ENCODE measurements at places on chromosomes 13 and 19. TPM values are rescaled to one million over a fixed set of nuclear protein-coding genes. Genes with fewer than 3 reads are reported as not detected.

Gene SYT5
- not detected for total RNA-seq

Gene MYPOP
- total RNA-seq: 5.9 TPM

Gene INSR
- total RNA-seq: 226 TPM

Gene APOC4
- total RNA-seq: not detected

Gene ATP8B3
- 0.09 TPM for total RNA-seq

Gene FAM216B
- not detected for total RNA-seq

Gene KRTDAP
- total RNA-seq: not detected

Gene DCLK1
- total RNA-seq: 9.7 TPM

Gene NFIX
- total RNA-seq: 97.5 TPM

Gene CYSLTR2
- not detected for total RNA-seq

Gene UQCR11
- 141 TPM for total RNA-seq

Gene C19orf67
- not detected for total RNA-seq

- H3K27me3 ChIP-seq: no peaks in the 10 kb centered on the region
- H3K4me1 ChIP-seq: no peaks in the 10 kb centered on the region
- H3K27ac ChIP-seq: no peak overlapping the region
Measured at GRCh38 chr13:74325106-74325505, 190.9 kb upstream of the KLF12 start.

GRCh38 chr19:18941628-18942354 is 774 bp upstream of the HOMER3 start:
- no peaks in the 10 kb centered on the region for H3K36me3 ChIP-seq
- no peaks in the 10 kb centered on the region for H3K27me3 ChIP-seq
- H3K4me3 ChIP-seq: peak overlapping the region; percentile 74
- H3K27ac ChIP-seq: peak overlapping the region; percentile 81
- DNase-seq: no peak

DNA sequence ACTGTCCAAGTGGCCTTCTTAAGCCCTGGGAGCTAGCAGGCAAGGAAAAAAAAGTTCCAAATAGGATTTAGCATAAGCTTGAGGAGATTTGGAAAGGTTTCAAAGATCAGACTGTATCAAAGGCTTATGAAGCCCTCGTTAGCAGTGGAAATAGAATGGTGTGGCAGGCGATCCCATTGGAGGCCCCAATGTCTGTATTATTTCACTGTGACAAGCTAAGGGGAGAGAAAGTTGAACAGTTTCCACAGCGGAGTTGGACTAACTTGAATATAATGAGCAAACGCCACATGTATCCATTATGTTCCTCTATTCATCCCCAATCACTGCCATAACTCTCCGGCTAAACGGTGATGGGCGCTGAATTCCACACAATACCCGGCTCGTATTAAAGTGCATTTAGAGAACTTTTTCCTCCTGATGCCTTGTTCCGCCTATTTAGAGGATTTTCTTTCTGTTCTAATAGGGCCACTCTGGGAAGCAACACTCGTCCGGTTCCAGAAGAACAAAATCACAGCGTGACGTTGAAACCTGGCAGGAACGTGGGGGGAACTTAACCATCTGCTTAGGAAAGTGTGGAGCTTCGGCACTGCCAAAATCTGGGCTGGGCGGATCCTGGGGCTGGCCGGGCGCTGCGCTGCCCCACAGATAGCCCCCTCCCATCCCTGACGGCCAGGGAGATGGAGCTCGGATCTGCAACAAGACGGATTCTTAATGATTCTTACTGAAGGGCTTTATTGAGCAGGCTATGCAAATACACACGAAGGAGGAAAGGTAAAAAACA is 1.0 kb upstream of the PCDH8 start:
- DNase-seq: no peak
- peaks cover 67% of the 10 kb centered on the region for H3K27me3 ChIP-seq
- H3K4me3 ChIP-seq: peak overlapping the region; percentile 13
- peaks cover 15% of the 10 kb centered on the region for H3K4me1 ChIP-seq
- H3K27ac ChIP-seq: no peak overlapping the region

GRCh38 chr13:100447831-100448230 is 140.8 kb downstream of the GGACT start:
- no peaks in the 10 kb centered on the region for H3K27me3 ChIP-seq
- H3K27ac ChIP-seq: no peak overlapping the region
- H3K36me3 ChIP-seq: no peaks in the 10 kb centered on the region
- DNase-seq: no peak

DNA sequence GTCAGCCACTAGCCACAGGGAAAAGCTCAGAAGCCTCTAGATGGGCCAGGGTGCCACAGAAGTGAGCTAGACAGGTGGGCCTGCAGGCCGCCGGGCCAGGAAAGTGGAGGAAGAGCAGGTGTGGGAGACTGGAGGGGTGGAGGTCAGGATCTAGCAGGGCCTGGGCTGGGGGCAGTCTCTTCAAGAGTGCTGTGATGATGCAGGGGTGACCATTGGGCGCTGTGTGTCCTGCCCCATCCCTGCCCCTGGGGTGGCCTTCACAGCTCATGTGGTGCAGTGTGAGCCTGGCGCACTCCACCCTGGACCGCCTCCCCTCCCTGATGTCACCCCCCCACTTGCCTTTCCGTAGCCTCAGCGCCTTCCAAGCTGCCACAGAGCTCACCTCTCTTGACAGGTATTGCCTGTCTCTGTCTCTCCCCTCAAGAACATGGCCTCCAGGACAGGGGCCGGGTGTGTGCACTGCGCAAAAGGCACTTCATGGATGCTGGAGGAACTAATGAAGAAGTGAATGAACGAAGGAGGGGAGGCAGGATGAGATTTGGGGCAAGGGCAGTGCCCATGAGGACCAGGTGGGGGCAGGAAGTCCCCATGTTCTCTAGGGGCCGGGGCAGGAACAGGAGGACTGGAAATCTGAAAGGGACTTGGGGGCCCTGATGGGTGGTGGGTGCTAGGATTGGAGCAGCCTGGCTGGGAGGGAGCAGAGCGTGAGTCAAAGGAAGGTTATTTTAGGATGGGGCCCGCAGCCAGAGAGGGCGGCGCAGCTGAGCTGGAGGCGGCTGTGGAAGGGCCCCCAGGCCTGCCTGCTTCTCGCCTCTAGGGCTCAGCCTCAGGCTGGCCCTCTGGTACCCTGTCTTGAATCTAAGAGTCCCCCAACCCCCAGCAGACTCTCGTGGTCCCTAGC is 6.6 kb downstream of the SSBP4 start:
- H3K36me3 ChIP-seq: no peaks in the 10 kb centered on the region
- H3K27ac ChIP-seq: peak overlapping the region; percentile 73
- H3K4me3 ChIP-seq: no peak overlapping the region
- no peaks in the 10 kb centered on the region for H3K27me3 ChIP-seq
- no peak for DNase-seq

- no peaks in the 10 kb centered on the region for H3K27me3 ChIP-seq
- no peaks in the 10 kb centered on the region for H3K36me3 ChIP-seq
- no peaks in the 10 kb centered on the region for H3K4me1 ChIP-seq
- H3K27ac ChIP-seq: no peak overlapping the region
Measured at GRCh38 chr13:83905641-83906040, 23.4 kb upstream of the SLITRK1 start.

DNA sequence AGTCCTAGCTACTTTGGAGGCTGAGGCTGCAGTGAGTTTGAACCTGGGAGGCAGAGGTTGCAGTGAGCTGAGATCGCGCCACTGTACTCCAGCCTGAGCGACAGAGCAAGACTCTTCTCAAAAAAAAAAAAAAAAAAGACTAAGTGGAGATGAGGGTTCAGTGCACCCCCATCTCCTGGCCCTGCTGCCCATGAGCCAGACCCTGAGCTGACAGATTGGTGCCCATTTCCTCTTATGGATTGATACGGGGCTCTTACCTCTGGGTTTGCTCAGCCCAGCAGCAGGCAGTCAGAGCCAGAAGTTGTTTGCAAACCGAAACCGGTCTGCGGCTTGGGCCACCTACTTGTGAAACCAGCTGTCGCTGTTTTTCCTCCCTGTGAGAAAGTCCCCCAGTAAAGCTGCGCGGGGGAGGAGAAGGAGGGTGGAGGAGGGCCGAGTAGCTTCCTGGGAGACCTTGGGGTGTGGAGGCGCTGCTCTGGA is 36.9 kb downstream of the ARRDC2 start:
- no peaks in the 10 kb centered on the region for H3K27me3 ChIP-seq
- DNase-seq: peak; percentile 82
- peak overlapping the region; percentile 91 for H3K27ac ChIP-seq
- peak overlapping the region; percentile 52 for H3K4me3 ChIP-seq
- H3K4me1 ChIP-seq: peaks cover 35% of the 10 kb centered on the region
- H3K36me3 ChIP-seq: no peaks in the 10 kb centered on the region

GRCh38 chr19:54345938-54346386 is 7.0 kb upstream of the LILRA4 start:
- no peaks in the 10 kb centered on the region for H3K27me3 ChIP-seq
- H3K4me3 ChIP-seq: no peak overlapping the region
- no peaks in the 10 kb centered on the region for H3K4me1 ChIP-seq

GRCh38 chr13:51636349-51636890 is 52.2 kb downstream of the WDFY2 start:
- H3K36me3 ChIP-seq: no peaks in the 10 kb centered on the region
- H3K4me3 ChIP-seq: no peak overlapping the region
- peaks cover 4% of the 10 kb centered on the region for H3K4me1 ChIP-seq
- no peaks in the 10 kb centered on the region for H3K27me3 ChIP-seq

- peak overlapping the region; percentile 64 for H3K4me3 ChIP-seq
- no peak overlapping the region for H3K27ac ChIP-seq
- no peaks in the 10 kb centered on the region for H3K36me3 ChIP-seq
- no peak for DNase-seq
- no peaks in the 10 kb centered on the region for H3K27me3 ChIP-seq
Measured at GRCh38 chr19:35901055-35901644, 810 bp upstream of the NFKBID start.

GRCh38 chr19:21463449-21464105 is 41.8 kb upstream of the ZNF429 start:
- no peaks in the 10 kb centered on the region for H3K36me3 ChIP-seq
- H3K4me1 ChIP-seq: no peaks in the 10 kb centered on the region
- no peak overlapping the region for H3K27ac ChIP-seq
- no peak for DNase-seq
- no peak overlapping the region for H3K4me3 ChIP-seq
- H3K27me3 ChIP-seq: no peaks in the 10 kb centered on the region

DNA sequence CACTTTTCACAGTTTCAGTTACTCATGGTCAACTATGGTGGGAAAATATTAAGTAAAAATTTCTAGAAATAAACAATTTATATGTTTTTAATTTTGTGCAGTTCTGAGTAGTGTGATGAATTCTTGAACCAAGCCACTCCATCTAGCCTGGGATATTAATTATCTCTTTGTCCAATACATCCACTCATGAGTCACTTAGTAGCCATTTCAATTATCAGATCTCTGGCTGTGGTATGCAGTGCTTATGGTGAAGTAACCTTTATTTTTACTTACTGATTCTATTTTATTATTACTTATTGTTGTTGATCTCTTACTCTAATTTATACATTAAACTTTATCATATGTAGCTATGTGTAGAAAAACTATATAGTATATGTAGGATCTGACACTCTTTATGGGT is 128.9 kb upstream of the KLHL1 start:
- no peak overlapping the region for H3K27ac ChIP-seq
- no peak overlapping the region for H3K4me3 ChIP-seq
- H3K4me1 ChIP-seq: no peaks in the 10 kb centered on the region
- no peak for DNase-seq

- no peaks in the 10 kb centered on the region for H3K27me3 ChIP-seq
- H3K4me1 ChIP-seq: no peaks in the 10 kb centered on the region
- no peak overlapping the region for H3K27ac ChIP-seq
- H3K36me3 ChIP-seq: no peaks in the 10 kb centered on the region
Measured at GRCh38 chr19:38055010-38055409, 148.0 kb downstream of the SIPA1L3 start.

GRCh38 chr13:30932481-30933353 is at the start of gene TEX26:
TEX26 (plus strand) TSS chr13:30932656; CDS start chr13:30932716, 60 bp downstream.
- H3K36me3 ChIP-seq: no peaks in the 10 kb centered on the region
- H3K4me3 ChIP-seq: no peak within 1 kb of the TSS
- H3K27ac ChIP-seq: no peak within 1 kb of the TSS
- H3K27me3 ChIP-seq: peaks cover 8% of the 10 kb centered on the region
- no peak for DNase-seq

- no peak for DNase-seq
- no peak overlapping the region for H3K4me3 ChIP-seq
- no peaks in the 10 kb centered on the region for H3K4me1 ChIP-seq
- no peaks in the 10 kb centered on the region for H3K27me3 ChIP-seq
Measured at GRCh38 chr19:39698535-39698934, 5.7 kb upstream of the LGALS14 start.

DNA sequence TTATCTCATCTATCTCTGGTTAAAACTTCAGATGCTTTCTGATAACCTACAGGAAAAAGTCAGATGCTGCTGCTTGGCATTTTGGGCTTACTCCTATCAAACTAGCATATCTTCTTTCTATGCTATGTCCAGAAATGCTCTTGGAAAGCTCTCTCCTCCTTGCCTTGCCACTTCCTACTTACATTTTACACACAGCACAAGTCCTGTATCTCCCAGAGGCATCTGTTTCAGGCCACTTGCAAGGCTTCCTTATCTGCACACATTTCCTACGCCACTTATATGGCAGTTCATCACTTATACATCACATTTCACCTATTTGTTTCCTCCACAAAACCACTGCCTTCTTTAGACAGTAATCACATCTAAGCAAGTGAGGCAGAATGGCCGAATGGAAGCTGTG is 220.3 kb downstream of the DNAJC15 start:
- no peaks in the 10 kb centered on the region for H3K4me1 ChIP-seq
- no peak overlapping the region for H3K4me3 ChIP-seq
- H3K27ac ChIP-seq: no peak overlapping the region

DNA sequence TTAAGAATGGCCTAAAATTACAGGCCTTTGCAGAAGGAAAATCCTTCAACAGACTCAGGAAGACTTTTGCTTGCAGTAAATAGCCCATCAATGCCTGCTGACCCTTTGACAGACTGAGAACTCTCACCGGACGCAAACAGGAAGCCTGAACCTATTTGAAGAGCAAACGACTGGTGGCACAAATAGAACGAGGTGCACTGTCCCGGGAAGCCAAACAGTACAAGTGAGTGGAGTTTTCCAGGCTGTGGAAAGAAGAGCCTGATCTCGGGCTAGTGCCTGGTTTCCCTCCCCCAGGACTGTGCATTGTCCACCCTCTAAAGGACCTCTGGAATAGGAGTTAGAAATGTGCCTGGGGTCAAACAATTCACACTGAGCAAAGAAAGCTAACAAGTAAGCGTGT is 165.5 kb downstream of the FGF14 start:
- H3K27ac ChIP-seq: no peak overlapping the region
- no peak for DNase-seq
- no peaks in the 10 kb centered on the region for H3K4me1 ChIP-seq
- no peaks in the 10 kb centered on the region for H3K36me3 ChIP-seq
- H3K4me3 ChIP-seq: no peak overlapping the region
- H3K27me3 ChIP-seq: no peaks in the 10 kb centered on the region
